Activated CD8-positive, alpha-beta memory T cell treated with anti-CD3 and anti-CD28 coated beads, Interleukin-2, amount 10 ng/mL, durations not matched to agents 7 days and 5 days (primary cell): ENCODE measurements at places on chromosomes 1 and 21.
A peak's percentile ranks its signal among the peaks of the same experiment; 100 is the strongest.

DNA sequence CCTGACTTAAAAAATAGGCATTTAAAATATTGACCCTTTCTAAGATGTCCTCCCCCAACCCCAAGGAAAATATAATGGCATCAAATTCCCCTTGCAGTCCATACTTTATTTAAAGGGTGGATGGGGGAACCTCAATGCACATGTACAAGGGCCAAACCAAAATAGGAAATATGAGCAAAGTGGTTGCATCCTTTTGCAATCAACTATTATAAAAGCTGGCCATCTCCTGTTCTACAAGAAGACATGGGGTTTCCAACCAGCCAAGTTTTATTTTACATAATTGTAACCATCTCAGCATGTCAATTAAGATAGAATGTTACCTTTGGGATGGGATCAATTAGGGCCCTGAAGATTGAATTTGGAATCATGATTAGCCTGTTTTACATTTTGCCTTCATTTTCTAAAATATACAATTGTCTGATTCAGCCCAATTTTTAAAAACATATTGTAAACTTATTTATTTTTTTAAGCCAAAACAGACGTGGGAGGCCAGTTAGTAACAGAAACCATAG lies 146.7 kb upstream of the NFIA start:
- DNase-seq: no peak

- no peak for DNase-seq
Measured at GRCh38 chr1:234413990-234414389, 40.7 kb downstream of the COA6 start.

- DNase-seq: no peak
Measured at GRCh38 chr1:31596737-31597097, 20.4 kb downstream of the TINAGL1 start.

GRCh38 chr1:1915911-1916840 lies 1.1 kb downstream of the CALML6 start:
- DNase-seq: peak; percentile 40

DNA sequence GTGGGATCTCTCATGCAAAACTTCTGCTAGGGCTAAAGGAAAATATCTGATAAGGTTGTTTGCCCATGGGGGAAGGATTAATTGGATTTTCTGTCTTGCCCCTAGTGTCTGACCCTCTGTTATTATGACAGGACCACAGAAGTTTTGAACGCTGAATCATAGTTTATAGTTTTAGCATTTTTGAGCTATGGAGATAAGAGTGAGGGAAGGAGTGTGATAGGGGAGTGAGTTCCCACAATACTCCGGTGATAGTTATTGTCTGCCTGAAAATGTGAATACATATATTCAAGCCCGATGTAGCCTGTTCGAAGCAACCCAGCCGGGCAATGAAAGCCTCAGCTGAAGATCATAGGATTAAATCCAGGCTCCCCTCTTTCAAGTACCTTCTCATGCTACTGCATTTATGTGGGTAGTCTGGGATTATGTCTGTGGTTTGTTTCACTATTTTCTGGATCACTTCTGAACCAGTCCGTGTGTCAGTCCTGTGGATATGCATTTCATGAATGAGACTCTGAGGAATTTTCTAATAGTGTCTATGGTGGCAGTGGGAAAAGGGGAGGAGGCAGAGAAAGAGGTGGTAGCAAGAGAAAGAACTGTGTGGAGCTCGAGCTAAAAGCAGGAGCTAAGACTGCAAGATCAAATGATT lies 258.7 kb downstream of the DISC1 start:
- DNase-seq: no peak

DNA sequence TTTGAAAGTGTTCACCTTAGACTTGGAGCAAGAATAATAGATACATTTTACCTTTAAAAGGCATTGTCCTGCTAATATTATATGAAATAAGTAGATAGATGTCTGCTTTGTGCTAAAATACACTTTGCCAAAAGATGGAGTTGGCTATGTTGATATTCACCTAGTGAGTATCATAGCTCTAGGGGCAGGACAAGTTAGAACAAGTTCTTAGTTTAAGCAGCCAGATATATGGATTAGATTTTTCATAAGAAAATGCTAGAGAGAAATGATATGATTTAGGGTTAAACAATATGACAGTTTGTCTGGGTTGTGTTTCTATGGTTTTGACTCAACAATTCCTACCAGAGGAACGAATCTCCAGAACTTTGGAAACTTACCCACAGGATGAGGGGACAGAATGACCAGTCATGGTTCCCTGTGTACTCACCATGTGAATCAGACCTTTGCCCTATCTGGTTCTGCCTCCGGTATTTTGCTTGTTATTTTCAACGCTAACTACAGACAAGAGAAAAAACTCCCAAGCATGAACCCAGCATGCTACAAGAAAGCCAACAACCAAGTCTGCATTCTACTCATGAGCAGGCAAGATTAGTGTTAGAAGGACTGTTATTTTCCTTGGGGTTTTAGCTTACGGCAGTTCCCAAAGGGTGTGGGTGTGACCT lies 1.7 kb downstream of the F5 start:
- no peak for DNase-seq

DNA sequence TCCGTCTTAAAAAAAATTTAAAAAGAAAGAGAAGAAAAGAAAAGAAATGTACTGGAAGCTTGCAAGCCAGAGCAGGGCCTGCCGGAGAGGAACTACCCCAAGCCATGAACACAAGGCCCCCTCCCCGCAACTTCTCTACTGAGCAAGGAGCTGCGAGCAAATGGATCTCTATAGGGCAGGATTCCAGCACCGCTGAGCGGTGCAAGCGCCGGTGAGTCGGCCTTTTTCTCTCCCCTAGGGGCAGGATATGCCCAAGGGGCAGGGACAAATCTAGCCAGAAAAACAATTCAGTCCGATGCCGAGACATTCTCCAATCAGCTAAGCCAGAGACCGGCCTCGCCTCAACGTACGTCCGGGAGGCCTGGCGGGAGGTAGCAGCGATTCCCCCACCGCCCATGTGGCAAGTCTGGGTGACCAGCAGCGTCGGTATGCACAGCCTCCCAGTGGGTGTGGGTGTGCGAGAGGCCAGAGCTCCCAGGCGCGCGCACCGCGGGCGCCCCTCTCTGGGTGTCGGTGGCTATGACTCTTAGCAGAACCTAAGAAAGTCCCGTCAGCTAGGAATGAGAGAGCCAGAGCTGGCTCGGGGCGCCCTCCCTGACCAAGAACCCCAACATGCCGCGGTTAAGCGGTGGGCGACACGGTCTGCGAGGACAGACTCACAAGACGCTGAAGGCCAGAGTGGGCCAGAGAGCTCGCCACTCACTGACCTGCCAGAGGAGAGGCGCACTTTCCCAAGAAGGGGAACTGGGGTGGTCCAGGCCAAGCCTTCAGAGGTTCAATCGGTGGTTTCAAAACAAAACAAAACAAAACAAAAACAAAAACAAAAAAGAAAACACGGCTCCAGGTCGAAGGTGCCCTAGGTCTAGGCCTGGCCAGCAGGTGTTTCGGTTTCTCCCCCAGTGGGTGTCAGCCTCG lies 1.9 kb downstream of the CSMD2 start:
- peak; percentile 51 for DNase-seq

- DNase-seq: no peak
Measured at GRCh38 chr1:25126562-25126961, 105.7 kb downstream of the SYF2 start.

- DNase-seq: no peak
Measured at GRCh38 chr1:240499012-240499411, 112.9 kb downstream of the GREM2 start.

GRCh38 chr1:198530953-198531352 lies 9.5 kb downstream of the ATP6V1G3 start:
- no peak for DNase-seq
